ENCODE measurements at places on chromosomes 3 and 15.

GRCh38 chr3:20352546-20353179, 166.7 kb upstream of the SGO1 start:
- DNase-seq, result no peak

GRCh38 chr15:58934114-58934447, 602 bp upstream of the SLTM start:
- DNase-seq, result no peak

GRCh38 chr3:43327582-43327979, 41.2 kb downstream of the SNRK start:
- no peak for DNase-seq

DNA sequence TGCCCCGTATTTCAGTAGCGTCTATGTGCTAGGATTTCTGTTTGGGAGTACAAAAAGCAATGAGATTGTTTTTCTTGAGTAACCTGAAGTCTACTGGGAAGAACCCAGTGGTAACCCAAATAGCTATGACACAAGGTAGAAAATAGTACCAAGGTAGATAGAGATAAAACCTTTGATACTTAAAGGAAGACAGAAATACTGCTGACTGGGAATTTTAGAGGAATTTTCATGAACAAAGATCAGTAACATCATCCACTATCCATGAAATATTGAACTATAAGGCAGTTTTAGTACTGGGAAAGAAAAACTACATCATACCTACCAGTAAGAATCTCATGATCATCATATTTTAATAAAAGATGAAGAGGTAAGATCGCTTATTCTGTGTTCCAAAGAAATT, 489.8 kb downstream of the LPP start:
- no peak for DNase-seq

- DNase-seq, result no peak
Observed at GRCh38 chr3:39135170-39135805, 18.1 kb downstream of the CSRNP1 start.

DNA sequence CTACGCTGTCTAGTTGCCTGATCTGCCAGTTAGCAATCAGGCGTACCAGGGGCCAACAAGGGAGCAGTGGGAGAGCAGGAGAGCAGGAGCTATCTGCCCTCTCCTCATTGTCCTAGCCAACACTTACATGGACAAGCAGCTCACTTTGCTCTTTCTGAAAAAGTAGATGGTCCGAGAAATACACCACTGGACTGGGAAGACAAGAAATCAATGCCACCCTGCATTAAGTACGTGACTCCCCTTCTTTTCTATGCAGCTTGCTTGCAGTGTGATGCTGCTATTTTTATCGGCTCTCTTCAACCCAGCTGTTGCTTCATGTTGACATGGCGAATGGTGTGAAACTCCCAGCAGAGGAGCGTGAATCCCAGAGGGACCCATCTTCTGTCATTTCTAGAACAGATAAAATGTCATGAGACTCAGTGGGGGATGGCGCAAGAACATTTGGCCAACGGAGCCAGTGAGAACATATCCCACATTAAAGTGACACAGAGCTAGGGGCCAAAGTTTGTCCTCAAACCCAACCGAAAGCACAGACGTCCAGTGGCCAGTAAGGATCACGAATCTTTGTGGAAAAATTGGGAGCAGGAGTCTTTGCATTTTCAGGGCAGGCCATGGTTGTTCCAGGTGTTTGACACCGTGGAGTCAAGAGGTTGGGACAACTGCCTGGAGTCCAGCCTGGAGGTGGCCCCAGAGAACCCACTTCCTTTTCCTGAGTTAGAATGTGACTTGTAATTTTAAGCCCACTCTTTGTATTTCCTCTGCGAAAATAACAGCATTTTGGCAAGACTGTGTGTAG, 53.7 kb upstream of the MEF2A start:
- peak; percentile 51 for DNase-seq

DNA sequence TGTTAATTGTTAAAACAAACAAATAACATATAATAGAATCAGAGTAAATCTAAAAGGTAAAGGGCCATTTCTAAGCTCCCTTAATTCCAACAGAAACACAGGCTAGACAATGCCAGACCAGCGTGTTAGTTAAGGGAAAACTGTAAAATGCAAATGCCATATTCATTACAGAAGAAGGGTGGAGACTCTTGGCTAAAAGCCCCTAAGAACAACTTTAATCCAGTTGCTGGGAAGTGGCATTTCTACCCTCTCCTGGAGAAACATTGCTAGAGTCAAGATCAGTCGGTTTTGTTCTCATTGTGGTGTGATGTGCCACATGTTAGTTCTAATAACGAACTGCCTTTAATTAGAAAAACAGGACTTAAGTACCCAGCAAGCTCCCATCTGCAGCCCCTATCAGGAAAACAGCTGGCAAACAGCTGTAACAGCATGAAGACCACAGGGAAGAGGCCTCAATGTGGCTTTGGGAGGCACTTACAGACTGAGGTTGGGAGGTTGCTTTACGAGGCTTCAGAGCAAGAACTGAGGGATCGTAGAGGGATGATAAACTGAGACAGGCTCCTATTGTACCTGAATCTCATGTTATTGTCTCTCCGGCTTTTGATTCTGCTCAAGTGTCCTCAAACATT, 1134.8 kb downstream of the ROBO1 start:
- DNase-seq, result no peak

DNA sequence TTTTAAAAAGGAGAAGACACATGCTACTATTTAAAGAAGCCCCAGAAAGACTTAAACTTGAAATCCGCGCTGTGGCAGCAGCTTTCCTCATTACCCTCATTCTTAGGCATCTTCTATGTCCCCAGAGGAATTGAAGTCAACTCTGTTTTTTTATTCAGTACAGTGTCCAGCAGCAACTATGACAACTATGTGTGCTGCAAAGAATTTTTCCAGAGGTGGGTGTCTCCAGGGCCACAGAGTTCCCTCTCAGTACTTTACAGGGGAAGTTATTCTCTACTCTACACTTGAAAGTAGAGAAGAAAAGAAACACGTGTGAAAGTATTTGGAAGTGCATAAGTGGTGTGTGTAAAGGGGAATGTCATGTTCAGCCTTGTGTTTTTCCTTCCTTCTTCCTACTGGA, 32.0 kb downstream of the GATM start:
- DNase-seq, result no peak

GRCh38 chr3:128573707-128574162, 76.9 kb downstream of the RPN1 start:
- DNase-seq, result no peak

GRCh38 chr15:83538682-83539081, 91.5 kb downstream of the SH3GL3 start:
- no peak for DNase-seq

Data from pons (tissue), 1 donor.